ENCODE measurements at places on chromosomes 1 and 21.

DNA sequence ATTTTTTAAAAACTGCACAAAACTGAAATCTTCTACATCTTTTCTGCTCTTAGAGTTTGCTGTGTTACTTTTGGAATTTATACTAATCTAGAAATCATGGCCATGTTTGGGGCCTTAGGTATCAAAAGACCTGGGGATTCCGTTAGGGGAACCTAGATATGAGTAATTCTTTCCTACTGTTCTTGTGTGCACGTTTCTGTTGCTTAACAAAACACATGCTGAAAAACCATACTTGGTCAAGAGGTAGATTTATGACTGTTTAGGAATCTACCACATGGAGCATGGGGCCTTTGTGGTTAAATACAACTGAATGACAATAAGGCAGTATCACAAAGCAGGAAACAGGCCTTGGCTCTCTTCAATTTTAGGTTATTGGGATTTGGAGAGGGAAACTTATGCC, 291.9 kb upstream of the USP25 start:
- DNase-seq, result no peak

GRCh38 chr1:24713176-24713575, 32.1 kb upstream of the CLIC4 start:
- DNase-seq, result no peak

DNA sequence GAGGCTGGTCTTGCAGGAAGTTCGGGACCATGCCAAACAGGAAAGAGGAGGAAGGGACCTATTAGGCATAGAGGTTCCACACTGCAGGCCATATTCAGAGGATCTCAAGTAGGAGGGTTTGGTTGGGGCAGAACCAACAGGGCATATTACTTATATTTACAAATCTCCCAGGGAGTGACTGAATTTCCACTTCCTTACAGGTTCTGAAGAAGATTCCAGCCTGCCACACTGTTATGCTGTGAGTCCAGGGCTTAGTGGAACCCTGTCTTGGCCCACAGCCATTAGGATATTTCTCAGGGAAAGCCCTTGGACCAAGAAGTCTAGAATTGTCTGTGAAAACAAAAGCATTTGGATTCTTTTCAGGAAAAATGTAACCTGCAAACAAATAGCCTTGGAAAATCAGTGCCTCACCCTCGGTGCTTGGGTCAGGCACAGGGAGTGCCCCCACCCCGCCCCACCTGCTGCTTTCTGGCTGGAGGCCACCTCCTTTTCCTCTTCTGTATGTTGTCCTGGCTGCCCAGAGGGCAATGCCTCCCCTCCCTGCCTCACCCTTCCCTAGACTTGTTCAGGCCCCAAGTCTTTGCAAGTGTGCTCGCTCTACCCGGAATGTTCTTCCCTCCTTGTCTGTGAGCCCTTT, 41.0 kb upstream of the JUN start:
- no peak for DNase-seq

DNA sequence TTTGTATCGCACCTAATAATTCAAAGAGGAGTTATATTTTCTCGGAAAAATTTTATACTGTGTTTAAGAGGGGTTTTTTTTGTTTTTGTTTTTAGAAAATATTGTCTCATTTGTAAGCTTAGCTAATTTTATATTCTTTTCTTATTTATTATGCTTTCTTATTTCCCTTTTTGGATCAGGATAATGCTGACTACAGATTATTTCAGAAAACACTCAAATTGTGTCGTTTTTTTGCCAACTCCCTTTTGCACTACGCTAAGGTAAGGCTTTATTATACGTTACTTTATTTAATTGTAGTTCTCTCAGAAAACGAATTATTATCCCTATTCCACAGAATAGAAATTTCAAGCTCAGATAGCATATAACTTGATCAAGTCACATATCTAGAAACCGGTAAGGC, 26.8 kb upstream of the METTL18 start:
- no peak for DNase-seq

DNA sequence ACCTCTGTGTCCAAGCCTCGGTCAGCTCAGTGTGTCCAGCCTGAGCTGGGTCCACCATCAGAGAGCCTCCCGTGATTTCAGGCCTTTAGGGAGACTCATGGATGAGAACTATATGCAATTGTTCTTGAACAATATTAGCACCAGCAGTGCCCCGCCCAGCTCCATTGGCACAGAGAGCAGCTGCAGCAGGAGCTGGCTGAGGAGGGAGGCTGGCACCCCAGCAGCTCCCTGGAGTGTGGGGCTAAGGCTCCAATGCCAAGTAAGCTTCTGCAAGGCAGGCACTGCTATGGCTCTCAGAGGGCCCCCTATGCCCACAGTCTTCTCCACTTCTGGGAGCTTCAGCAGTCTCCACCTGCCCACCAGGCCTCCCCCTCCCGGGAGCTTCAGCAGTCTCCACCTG, 593.3 kb downstream of the MATN1 start:
- DNase-seq, result no peak

GRCh38 chr21:30434033-30434631, 4.1 kb downstream of the KRTAP13-4 start:
- DNase-seq, result no peak

DNA sequence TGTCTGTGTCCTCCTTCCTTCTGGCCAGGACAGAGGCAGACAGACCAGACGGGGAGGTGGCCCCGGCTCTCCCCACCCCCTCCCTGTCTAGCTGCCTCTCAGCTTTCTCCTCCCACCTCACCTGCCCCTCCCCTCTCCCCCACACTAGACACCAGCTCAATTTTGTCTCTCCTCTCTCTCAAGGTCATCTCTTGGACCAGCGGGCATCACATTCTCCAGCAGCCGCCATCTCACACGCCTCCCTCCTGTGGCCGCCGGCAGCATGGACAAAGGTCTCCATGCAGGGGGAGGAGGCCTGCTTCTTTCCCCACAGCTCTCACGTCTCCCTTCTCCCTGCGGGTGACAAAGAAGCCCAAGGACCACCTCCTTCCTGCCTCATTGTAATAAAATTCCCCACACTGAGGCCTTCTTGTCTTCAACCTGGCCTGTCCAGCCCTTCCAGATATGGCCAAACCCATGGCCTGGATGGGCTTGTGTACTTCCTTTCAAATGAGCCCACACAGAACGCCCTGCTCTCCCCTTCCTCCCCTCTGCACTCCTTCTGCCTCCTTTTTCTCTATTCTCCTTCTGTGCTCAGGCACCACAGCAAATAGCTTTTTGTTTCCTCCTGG, 14.6 kb downstream of the OPTC start:
- DNase-seq, result no peak

GRCh38 chr1:115492880-115493279, 148.9 kb upstream of the VANGL1 start:
- DNase-seq, result no peak

DNA sequence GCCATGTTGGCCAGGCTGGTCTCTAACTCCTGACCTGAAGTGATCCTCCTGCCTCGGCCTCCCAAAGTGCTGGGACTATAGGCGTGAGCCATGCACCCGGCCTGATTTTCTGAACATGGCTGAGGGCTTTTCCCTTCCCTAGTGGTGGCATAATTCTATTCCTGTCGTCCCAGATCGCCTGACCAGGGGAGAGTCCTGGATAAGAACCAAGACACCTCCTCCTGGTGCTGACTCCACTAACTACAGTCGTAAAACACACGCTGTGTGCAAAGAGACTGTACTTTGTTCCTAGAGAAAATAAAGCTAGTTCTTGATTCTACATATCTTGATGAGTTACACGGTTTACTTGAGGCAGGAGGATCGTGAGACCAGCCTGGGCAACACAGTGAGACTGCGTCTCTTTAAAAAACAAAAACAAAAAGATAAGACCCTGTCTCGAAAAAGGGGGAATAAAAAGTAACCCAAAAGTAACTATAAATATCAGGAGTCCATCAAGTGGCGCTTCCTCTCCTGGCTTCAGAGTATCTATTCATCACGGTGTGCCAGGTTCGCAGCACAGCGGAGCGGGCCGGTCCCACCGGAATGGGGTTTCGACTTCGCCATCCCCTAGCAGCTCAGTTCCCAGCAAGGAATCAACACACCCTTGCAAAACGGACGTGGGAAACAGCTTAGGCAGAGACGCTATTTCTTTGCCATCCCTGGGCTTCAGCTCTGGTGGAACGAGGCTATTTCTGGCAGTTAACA, 973 bp downstream of the SDF4 start:
- no peak for DNase-seq

DNA sequence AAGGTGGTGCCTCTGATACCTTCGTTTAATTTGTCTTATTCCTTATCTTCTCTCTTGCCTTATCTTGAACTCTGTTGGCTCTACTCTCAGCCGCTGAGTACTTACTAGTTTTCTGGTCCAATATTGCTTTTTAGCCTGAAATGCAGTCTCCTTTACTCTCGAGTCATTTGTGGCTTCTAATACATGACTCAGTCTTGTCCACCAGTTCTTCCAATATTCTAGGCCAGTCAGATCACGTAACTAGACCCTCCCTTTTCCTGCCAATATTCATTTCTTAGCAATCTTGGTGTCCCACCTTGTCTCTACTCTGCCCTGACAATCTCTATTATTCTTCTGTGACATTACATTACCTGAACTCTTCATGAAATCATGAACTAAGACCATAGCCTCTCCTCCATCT, 555.8 kb downstream of the DPYD start:
- DNase-seq, result no peak

DNA sequence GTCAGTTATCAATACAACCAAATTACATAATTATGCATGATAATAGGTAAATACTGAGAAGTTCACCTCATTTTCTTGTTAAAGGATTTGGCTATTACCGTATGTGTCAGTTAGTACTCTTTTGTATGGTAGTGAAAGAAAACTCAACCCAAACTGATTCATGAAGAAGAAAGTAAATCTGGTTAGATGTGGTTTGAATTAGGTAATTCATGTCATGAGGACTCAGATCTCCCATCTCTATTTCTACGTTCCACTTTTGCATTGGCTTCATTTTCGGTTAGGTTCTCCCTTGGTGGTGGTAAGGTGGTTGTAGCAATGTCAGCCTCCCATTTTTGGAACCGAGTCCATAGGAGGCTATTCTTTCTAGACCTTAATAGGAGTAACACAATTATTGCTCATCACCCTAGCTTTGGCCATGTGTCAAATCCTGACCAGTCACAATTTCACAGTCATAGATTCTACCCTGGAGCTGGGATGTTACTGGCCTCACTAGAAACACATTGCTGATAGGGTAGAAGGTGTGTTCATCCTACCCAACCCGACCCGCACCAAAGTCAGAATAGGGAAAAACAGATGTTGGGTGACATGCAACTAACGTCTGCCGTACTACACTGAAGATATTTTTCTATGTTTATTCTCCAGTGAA, 97.6 kb downstream of the OSBPL9 start:
- DNase-seq, result no peak

Measured in stimulated activated CD8-positive, alpha-beta memory T cell treated with anti-CD3 and anti-CD28 coated beads, Interleukin-7, amount 100 ng/mL, for 24 hours (primary cell).